ENCODE measurements at places on chromosomes 1 and 21.

DNA sequence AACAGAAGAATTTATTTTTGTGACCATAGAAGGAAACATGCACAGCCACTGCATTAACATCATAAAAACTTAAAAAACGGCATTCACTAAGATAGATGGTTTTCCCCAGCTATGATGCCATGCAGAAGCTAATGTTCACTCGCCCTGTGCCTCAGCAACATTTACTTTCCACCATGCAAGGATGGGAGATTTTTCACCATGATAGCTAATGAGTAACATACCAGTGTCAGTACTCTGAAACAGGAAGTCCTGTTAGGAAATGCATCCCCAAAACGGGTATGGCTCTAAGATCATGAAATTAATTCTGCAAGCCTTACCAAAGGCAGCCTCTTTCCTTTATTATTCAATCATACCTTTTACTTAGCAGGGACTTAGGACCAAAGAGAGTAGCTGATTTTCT is 17.5 kb upstream of the VAMP3 start:
- no peak for DNase-seq

DNA sequence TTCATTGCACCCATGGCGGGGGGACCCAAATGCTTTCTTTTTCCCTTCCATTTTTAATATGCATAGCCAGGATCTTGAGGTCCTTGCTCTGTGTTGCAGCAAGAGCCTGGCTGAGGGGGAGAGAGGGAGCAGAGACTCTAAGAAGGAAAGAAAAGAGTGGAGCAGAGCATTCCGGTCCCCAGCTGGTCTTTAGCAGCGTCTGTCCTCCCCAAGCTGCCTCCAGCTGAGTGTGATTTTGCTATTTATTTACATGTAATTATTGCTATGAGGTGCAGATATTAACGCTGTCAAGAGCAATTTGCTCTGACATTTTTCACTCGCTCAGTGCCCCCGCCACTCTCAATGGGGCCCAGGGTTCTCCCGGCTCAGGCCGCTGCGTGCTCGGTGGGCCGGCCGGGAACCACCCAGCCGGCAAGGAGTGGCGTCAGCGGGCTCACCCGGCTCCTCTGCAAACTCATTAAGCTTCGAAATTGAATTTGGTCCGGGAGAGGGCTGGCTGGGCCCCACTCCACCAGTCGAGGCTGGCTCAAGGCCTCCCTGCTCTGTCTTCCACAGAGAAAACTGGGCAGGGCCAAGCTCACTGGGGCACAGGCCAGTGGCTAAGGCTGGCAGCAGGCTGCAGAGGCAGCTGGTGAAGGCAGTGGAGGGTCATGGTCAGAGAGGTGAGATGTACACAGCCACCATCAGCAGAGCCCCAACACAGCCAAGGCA is 93.2 kb downstream of the PAX7 start:
- no peak for DNase-seq

GRCh38 chr1:202551683-202552082 is 158.6 kb downstream of the SYT2 start:
- DNase-seq, result no peak

DNA sequence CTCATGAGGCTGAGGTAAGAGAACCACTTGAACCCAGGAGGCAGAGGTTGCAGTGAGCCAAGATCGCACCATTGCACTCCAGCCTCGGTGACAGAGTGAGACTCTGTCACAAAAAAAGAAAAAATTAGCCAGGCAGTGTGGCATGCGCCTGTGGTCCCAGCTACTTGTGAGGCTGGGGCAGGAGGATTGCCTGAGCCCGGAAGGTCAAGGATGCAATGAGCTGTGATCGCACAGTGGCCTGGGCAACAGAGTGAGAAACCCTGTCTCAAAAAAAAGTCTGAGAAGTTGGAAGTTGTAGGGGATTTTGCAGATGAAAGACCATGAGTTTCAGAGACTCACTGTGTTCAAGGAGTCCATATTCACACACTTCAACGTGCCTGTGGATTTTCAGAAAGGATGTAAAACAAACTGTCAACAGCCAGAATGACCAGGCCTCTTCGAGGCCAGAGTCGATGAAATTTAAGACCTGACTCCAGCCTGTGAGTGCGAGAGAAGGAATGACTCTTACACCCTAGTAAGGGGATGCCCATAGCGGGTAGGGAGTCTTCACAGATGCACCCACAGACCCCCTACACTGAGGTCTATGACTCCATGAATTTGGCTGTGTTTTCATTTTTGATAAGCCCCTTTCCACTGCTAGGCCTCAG is 2.2 kb downstream of the S100A13 start:
- no peak for DNase-seq

DNA sequence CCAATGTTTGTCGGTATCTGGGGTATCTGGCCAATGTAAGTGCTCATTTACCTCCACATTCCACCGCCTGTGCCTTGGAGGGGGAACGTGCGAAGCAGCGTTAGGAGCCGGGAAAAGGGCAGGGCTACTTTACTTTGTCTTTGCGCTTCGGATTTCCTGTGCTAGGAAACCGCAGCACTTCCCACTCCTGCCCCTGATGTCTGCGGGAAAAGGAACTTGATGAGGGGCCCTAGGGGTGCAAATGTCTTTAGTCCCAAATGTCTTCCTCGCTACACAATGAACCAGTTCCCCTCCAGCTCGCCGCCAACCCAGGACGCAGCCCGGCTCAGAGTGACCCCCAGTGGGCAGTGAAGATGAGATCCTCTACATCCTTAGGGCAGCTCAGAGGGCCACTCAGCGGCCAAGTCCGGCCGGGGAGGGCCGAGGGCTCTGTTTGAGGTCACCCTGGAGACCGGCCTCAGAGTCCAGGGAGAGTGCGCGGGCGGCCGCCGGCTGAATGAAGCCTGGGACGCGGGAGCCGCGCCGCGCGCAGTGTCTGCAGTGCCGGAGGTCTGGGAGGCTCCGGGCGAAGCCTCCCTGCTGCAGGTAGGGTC is at the start of gene DYNLT5:
DYNLT5 (plus strand) TSS at position 460 of the 593 bp plus-strand sequence. CDS start 2,200 bp downstream, outside the sequence.
- peak; percentile 67 for DNase-seq

DNA sequence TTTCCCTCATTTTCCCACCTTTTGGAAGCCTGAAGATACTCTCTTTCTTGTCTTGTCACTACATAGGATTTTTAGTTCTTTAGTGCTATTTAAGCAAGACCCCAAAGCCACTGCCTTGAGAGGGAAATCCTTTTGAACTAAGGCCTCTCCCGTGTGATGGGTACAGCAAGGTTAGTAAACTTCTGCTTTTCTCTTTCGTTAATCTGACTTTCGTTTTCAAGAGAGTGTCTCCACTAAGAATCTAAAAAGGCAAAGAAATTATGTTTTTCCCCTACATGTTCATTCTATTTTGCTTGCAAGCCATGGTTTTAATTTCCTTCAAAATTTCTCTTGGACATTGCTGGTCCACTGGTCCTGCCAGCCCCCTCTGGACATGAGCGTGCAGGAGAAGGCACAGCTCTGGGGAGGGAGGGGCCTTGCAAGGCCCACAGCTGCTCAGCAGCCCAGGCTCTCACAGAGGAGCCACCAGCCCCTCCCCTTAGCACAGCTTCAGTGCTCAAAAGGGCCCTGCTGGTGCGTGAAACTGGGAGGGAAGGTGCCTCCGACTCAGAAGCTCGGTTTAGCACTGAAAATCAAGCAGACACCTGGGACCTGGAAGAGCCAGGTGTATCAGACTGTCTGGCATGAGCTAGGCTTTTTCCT is 210.9 kb upstream of the GALNT2 start:
- no peak for DNase-seq

DNA sequence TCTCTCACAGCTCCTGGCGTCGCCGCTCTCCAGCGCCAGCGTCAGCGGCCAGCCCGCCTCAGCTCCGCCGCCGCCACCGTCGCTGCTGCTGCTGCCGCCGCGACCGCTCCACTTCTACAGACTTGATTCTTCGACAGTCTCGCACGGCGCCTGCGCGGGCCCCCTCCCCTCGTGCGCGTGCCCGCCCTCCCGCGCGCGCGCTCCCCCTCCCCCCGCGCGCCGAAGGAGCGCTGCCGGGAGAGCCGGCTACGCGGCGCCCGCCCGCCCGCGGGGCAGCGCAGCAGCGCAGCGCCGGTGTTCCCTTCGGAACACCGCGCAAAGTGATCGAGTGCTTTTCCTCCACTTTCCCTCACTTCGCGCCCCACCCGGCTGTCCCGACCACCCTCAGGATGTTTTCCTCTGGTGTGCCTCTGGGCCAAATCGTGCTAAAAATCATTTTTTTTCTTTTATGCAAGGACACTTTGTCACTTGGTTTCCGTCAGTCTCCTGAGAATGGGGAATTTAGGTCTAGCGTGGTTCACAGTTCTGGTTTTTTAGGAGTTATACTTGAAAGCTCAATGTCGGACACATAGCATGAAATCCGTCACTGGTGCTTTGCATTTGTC is at the start of gene IRF2BP2:
IRF2BP2 (minus strand) TSS at position 118 of the 605 bp plus-strand sequence. CDS start 684 bp downstream, outside the sequence.
- DNase-seq, result peak; percentile 92

GRCh38 chr1:23037081-23037740 is 17.9 kb downstream of the KDM1A start:
- no peak for DNase-seq

GRCh38 chr1:9435153-9435636 is 104.1 kb upstream of the SLC25A33 start:
- DNase-seq, result no peak

DNA sequence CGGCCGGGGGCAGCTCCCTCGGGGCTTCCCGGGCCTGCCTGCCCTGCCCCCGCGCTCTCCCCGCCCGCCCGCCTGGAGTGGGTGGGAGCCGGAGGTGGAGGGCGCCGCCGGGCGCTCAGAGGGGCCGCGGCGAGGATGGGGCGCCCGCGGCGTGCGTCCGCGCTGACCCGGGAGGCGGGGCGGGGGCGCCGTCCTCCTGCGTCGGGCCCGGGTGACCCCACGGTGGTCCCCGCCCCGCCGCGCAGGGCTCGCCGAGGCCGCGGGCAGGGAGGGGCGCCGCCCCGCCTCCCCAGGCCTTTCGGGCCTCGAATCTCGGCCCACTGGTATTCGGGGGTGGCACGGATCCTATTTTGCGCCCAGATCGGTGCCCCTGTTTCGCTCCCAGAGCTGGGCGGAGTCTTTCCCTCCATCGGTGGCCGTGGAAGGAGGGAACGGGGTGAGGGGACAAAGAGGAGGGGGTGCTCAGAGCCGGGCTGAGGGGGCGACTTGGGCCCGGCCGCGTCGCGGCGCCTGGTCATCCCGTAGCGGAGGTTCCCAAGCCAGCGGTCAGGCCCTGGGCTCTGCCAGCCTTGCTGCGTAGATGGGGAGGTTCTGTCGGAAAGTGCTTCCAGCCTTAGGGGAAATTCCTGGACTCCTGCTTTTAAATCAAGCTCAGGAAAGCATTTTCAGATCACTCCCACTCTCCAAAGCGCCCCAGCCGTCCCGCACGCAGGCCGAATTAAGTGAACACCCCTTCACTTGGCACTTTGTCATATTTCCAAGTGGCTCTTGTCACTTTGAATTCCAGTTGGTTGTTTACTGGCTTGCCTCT is 545 bp downstream of the PATJ start:
- DNase-seq, result peak; percentile 76

DNA sequence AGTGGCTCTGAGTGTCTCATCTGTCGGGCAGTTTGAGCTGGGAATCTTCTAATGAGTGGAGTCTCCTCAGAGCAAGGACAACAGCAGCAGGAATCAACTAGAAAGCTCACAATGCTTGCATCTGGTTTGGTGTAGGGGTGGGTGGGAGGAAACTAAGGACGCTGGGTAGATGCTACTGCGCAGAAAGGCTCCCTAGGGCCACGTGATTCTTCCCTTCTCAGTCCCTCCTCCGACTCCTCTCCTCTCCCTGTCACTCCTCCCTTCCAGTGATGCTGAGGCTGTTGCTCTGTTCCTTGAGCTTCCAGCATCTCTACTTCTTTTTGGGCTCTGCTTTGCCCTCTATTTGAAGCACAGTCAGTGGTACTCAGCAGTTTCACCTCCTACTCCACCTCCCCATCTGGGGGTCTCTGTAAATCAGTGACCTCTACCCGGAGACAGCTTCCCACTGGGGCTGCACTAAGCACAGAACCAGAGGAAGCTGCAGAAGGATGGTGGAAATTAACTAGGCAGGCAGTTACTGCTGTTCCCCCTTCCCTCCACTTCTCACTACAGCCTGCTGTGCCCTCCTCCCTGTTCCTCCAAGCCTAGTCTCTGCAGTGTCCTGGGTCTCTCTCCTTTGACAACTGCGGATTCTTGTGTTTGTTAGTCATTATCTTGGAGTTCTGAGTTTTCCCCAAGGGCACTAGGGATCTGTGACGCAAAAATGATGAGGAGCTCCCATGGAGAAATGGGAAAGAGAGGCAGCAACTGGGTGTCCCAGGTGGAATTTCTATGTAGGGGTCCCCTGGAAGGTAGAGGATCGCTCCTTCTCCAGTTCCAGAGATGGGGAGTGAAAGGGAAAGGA is 5.8 kb downstream of the LINGO4 start:
- no peak for DNase-seq

GRCh38 chr1:164759144-164759920 is 200.3 kb downstream of the PBX1 start:
- no peak for DNase-seq

- peak; percentile 82 for DNase-seq
These were observed 117.5 kb downstream of the NAV1 start for GRCh38 chr1:201656311-201657032.

GRCh38 chr1:208225954-208226937 is 17.9 kb downstream of the PLXNA2 start:
- DNase-seq, result no peak

GRCh38 chr1:109347511-109347910 is 40.7 kb upstream of the MYBPHL start:
- DNase-seq, result no peak

GRCh38 chr1:7680207-7680954 is 90.7 kb upstream of the VAMP3 start:
- DNase-seq, result peak; percentile 85

- DNase-seq, result no peak
These were observed 27.1 kb downstream of the OSBPL9 start for GRCh38 chr1:51644020-51644419.

GRCh38 chr1:161427733-161428516 is 60.2 kb upstream of the CFAP126 start:
- peak; percentile 55 for DNase-seq

DNA sequence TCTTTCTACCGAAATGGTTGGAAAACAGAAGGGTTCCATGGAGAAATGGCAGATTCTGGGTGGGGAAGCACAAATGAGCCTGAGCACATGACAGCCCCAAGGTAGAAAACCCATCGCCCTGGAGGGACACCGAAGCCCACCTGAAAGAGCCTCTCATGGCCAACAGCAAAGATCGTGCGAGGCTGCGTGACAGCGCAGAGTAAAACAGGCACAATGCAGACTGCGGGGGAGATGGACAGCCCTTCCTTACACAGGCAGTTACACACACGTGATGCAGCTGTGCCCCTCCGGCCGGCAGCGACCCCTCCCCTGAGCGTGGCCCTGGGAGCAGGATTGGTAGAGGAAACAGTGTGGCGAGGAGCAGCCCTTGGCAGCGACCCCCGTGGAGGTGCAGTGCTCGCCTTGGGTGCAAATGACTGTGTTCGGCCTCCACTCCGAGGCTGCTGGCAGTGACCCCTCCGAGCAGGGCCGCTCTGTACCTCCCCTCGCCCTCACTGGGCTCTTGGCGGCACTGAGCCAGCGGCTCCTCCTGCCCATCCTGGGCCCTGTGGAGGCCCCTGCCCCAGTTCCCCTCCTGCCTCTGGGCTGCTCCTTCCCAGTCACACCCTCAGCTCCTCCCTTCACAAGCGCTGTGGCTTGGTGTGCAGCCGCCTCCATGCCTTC is 120.9 kb upstream of the COL6A1 start:
- no peak for DNase-seq
